ENCODE measurements at places on chromosomes 2 and 18.

DNA sequence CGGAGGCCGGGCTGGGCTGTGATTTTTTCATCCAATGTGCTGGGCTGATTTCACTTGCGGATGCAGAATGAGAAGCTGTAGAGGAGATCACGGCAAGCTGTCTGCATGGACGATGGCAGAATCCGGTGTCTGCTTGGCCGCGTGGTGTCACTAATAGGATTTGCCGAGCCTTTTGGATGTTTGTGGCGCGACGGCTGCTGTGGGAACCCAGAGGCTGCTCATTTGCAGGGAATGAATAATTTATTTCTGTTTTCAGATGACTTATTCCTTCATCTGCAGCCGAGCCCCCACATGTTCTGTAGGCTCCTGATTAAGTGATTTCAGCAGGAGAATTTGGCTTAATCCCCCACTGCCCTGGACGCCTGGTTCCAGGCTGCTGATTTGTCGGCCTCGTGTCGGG is 62.6 kb downstream of the ODC1 start:
- no peak for DNase-seq

GRCh38 chr2:229269941-229270340 is 1.1 kb downstream of the PID1 start:
- no peak for DNase-seq

DNA sequence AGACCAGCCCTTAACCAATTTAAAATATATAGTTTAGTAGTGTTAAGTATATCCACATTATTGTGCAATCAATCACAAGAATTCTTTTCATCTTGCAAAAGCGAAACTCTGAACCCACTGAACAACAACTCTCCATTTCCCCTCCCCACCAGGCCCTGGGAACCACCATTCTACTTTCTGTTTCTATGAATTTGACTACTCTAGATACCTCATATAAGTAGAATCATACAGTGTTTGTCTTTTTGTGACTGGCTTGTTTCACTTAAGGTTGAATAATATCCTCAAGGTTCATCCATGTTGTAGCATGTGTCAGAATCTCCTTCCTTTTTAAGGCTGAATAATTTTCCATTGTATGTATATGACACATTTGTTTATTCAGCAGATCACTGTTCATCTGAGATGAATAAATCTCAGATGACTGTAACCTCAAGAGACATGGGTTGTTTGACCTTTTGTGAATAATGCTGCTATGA is 8.1 kb upstream of the SOS1 start:
- DNase-seq = peak; percentile 59

DNA sequence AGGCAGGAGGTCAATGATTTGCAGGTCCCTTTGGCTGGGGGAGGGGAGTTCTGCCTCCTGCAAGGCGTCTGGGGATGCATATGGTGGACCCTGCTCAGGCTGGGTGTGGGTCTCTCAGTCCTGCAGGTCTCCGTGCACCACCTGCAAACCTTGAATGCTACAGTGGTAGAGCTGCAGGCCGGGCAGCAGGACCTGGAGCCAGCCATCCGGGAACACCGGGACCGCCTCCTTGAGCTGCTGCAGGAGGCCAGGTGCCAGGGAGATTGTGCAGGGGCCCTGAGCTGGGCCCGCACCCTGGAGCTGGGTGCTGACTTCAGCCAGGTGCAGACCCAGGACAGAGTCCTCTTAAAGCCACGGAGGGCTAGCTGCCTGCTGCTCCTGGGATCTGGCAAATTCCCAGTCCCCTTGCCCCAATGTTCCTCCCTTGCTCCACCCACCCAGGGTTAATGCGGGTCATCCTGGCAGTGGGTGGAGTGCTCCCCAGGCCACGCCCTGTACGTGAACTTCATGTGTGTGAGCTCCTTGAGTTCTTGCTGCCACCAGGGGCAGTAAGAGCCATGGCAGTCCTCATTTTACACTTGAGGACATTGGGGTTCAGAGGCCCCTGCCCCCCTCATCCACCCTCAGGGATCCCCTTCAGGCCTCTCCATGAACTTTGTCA is 3.1 kb downstream of the PROM2 start:
- DNase-seq = no peak

DNA sequence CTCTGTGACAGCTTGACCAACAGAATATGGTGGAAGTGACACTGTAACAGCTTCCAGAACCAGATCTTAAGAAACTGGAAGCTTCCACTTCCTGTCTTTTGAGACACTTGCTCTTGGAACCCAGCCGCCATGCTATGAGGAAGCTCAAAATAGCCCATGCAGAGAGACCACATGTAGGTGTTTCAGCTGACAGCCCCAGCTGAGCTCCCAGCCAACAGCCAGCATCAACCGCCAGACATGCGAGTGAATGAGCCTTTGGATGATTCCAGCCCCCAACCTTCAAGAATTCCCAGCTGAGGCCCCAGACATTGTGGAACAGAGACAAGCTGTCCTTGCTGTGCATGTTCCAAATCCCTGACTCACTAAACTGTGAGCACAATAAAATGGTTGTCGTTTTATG is 27.9 kb downstream of the ACVR1 start:
- DNase-seq = no peak

- DNase-seq = no peak
Measured at GRCh38 chr2:85457877-85458316, 39.4 kb downstream of the SH2D6 start.

- DNase-seq = no peak
Measured at GRCh38 chr18:59383851-59384250, 24.8 kb upstream of the LMAN1 start.

- no peak for DNase-seq
Measured at GRCh38 chr2:32246911-32247310, 17.8 kb downstream of the NLRC4 start.

GRCh38 chr18:61333746-61334490 is 688 bp downstream of the CDH20 start:
- no peak for DNase-seq

GRCh38 chr2:71483246-71483645 is 29.9 kb downstream of the DYSF start:
- no peak for DNase-seq

DNA sequence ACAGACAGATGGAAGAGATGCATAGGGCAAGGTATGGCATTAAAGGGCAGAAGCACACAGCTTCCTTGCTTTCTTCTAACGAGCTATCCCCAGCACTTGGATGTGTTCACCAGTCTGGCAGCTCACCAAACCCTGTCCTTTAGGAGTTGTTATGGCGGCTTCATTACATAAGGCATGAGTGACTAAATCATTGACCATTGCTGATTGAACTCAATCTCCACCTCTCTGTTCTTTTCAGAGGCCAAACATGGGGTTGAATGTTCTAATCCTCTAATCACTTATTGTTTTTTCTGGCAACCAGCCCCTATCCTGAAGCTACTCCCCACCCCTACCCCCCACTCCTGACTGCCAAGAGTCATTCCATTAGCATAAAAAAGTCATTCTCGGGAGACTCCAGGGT is 301.8 kb downstream of the XIRP2 start:
- no peak for DNase-seq

DNA sequence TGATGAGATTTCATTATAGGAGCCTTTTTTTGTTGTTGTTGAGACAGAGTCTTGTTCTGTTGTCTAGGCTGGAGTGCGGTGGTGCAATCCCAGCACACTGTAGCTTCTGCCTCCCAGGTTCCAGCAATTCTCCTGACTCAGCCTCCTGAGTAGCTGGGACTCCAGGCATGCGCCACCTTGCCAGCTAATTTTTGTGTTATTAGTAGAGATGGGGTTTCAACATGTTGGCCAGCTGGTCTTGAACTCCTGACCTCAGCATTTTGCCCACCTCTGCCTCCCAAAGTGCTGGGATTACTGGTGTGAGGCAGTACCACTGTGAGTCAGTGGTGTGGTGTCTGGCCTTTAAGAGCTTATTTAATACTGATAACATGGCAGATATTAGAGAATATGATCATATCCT is 60.1 kb downstream of the MOB4 start:
- no peak for DNase-seq

GRCh38 chr2:5070257-5070656 is 621.9 kb upstream of the SOX11 start:
- no peak for DNase-seq

DNA sequence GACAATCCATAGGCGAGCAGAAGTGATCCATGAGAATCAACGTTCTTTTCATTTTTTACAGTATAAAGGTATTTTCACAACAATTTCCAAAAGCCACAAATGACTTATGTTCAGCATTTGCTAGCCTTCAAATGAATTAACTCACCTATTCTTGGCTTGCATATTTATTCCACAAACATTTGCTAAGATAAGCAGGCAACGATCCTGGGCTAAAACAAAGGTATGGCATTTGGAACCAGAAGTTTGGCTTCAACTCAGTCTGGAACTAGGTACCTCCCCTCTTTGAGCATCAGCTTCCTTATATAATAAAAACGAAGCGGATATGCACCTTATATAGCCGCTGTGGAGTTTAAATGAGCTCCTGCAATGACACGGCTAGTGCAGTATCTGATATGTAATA is 20.5 kb downstream of the CYRIA start:
- DNase-seq = no peak

DNA sequence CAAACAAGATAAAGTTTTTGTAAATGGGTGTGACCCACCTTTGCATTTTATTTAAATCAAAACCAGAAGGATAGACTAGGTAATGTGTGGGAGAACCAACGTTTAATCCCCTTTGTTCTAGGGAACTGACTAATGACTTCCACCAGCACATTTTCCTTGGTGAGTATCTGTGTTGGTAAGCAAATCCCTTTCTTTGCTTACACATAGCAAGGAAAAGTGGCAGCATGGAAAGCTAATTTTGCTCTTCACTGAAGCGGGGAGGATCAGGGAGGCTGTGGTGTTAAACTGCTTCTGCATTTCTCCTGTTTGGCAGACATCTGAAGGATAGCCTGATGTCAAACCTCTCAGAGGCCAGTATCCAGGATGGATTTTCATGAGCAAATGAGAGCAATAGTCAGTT is 331.1 kb downstream of the PTPRM start:
- DNase-seq = no peak

GRCh38 chr2:112712903-112713584 is 7.8 kb upstream of the NT5DC4 start:
- DNase-seq = no peak

DNA sequence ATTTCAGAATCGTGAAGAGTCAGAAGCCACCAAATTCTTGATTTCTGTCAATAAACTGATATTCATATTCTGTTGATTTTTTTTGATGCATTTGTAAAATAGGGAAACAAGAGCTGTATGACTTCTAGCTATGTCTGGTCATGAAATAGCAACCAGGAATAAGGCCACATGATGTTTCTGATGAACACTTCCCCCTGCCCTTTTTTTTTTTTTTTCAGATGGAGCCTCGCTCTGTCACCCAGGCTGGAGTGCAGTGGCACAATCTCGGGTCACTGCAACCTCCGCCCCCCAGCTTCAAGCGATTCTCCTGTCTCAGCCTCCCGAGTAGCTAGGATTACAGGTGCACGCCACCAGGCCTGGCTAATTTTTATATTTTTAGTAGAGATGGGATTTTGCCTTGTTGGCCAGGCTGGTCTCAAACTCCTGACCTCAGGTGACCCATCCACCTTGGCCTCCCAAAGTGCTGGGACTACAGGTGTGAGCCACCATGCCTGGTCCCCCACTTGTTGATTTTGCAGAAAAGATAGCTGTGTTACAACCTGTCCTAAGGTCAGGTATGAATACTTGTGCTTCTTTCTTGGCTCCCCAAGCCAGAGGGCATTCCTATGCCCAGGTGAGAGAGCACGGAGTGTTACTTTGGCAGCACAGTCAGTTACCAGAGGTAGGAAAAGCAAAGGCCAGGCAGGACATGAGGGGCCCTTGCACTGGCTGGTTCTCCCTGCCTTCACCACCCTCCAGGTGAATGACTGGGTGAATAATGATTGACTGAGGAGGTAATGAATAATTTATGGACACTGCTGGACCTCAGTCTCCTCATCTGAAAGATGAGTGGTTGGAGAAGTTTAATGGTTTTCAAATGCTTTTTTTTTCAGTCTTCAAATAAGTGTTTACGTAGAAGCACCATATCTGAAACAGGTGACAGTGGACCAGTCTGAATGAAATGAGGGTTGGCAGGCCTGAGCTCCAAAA is 39.6 kb downstream of the PAX8 start:
- DNase-seq = no peak

GRCh38 chr2:85947593-85947992 is 58.8 kb upstream of the ST3GAL5 start:
- no peak for DNase-seq

- DNase-seq = no peak
Measured at GRCh38 chr2:138787053-138787666, 7.0 kb upstream of the NXPH2 start.

GRCh38 chr2:190571686-190572085 is 37.2 kb upstream of the NEMP2 start:
- DNase-seq = no peak

DNA sequence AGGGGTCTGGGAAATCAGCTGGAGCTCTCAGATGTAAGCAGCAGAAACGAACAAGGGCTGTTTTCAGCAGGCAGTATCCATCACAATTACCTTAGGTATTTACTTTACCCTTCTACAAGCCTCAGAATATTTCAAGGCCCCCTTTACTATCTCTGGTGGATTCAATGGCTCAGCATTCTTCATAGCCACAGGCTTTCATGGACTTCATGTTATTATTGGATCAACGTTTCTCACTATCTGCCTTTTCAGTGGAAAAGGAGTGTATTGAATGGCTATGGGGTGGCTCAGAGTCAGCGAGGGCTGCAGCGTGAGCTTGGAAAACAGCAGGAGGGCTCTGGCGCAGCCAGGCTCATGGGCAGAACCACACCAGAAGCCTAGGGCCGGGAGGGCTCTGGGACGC is 16.6 kb upstream of the CHRNA1 start:
- DNase-seq = no peak

- DNase-seq = no peak
Measured at GRCh38 chr2:70723286-70723885, 44.6 kb downstream of the ADD2 start.

GRCh38 chr18:24112874-24113615 is 25.8 kb upstream of the CABYR start:
- DNase-seq = no peak

DNA sequence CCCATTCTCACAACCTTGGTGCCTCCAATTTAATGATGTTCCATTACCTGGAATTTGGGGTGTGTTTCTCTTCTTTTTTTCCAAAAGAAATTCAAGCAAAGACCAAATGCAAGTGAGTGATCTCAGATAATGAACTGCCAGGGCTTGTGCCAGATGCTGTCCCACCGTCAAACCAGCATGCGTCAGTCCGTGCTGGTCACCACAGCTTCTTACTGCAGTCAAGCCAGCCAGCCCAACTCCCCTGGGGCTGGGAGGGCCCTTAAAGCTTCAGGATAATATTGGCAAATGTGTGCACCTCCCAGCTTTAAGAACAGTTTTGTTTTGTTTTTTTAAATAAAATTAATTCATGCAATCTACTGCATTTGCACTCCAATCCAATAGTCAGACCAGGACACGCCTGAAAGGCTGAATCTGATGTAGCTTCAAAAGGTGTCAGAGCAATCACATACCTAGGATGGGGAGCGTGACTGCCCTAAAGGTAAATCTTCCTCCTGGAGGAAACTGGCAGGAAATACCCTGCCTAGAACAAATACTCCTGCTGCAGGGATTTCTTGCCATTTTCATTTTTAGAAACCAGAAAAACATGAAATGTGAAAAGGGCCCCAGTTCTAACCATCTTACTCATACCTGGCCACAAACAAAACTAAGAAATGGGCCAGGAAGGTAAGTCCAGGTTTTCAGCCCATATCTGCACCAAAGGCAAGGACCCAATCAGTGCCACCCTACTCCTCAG is 26.8 kb upstream of the SP3 start:
- DNase-seq = no peak

GRCh38 chr2:235698028-235698427 is 204.2 kb downstream of the AGAP1 start:
- no peak for DNase-seq
